ENCODE measurements at places on chromosomes 11 and 22. TPM values are rescaled to one million over a fixed set of nuclear protein-coding genes. Genes with fewer than 3 reads are reported as not detected.

Gene CTSW
- total RNA-seq = 1.3 TPM

GRCh38 chr11:103494491-103494890, 385.3 kb downstream of the DYNC2H1 start:
- DNase-seq = no peak

DNA sequence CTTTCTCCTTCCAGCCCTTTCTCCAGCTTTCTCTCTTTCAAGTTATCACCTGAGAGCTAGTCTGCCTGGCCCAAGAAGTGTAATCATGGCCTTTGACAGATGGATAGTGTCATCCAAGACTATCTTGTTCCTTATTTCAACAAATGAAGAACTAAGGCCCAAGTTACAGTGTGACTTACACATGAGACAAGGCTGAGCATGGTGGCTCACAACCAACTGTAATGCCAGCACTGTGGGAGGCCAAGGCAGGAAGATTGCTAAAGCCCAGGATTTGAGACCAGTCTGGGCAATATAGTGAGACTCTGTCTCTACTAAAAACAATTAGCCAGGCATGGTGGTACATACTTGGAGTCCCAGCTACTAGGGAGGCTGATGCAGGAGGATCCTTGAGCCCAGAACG, 3.7 kb upstream of the RANGAP1 start:
- no peak for DNase-seq

DNA sequence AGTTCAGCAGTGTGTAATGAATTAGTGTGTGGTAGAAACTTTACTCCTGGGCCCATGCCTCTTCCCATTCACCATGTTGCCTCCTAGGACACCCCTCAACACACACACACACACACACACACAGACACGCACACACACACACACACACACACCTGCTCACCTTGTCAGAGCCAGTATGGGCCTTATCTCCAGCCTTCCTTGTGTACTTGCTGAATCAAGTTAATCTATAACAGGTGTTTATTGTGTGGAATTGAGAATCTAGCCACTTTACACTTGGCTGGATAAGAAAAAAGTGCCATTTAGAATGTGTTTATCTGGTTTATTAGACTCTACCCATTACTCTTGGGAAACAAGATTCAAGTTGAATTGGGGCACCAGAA, 14.5 kb upstream of the ZDHHC13 start:
- no peak for DNase-seq

DNA sequence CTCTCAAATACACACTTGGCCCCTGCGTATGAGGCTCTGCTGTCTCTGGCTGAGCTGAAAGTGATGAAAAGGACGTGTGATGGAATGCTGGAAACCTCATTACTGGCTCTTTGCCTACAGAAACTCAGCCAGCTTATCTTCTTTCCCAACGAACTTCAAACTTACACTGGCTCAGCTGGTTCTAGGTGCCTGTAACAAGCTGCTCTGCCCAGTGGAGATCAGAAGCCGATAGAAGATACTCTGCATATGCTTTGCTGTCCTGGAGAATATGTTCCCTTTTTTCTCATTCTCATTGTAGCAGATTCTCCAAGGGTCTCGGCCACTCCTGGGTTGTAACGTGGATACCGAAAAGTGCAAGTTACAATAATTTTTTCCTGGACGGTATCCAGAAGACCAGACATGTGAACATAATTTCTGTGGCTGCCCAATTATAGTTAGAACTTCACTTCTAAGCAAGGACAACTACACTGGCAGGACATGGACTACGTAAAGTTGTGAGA, 405.3 kb upstream of the CCDC90B start:
- no peak for DNase-seq

Gene MMP27
- not detected for total RNA-seq

GRCh38 chr22:26429458-26430286, 612 bp downstream of the ASPHD2 start:
- DNase-seq = no peak

Gene PHF21B
- total RNA-seq = not detected

GRCh38 chr22:32897400-32897799, 95.9 kb downstream of the TIMP3 start:
- no peak for DNase-seq

Gene KRTAP5-8
- total RNA-seq = not detected

Gene ZP1
- total RNA-seq = 1.4 TPM

DNA sequence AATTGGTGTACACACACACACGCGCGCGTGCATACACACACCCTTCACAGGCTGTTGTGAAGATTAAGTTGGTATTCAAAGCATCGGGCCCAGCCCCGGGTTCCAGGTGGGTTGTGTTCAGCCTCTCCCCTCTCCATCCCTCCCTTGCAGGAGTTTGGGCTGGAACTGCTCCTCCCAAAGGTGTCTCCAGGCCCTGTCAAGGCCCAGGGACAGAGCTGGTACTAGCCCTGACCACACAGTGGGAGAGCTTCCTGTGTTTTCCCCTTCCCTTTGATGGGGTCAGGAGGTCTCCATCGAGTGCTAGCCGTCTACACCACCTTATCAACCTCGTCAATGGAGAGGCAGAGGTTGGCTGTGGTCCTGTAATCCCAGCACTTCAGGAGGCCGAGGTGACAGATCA, 36.5 kb upstream of the CSNK1E start:
- DNase-seq = no peak

GRCh38 chr11:1573077-1573902, 1.2 kb upstream of the DUSP8 start:
- no peak for DNase-seq

Gene CRYBA4
- total RNA-seq = not detected

GRCh38 chr22:18005201-18005926, 19.0 kb downstream of the MICAL3 start:
- no peak for DNase-seq

DNA sequence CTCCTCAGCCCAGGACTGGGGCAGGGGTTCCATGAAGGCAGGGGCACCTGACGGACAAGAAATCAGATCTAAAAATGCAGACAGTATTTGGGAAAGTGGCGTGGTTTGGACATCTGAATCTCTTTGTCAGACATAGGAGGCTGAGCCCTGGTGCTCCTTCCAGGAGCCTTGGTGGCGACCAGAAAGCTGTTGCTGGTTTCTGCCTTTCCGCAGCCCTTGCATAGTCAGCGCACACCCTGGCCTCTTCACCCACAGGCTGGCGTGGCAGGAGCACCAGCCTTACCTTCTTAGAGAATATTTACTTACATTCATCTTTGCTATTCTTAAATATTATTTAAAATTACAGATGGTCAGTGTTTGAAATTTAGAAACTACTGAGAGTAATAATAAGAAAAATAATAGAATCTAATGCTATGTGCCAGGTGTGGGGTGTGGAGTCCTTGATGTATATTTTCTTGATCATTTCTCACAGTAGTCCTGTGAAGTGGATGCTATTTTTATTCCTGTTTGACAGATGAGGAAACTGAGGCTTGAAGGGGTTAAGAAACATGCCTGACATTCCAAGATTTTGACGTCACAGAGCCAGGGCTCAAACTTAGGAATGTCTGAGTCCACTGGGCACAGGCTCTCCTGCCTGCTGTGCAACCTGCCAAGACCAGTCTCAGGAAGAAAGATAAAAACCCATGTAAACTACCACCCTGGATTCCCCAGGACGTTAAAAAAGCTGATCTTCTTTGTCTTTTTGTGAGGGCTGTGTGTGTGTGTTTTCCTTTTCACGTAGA, 51.6 kb downstream of the TBC1D22A start:
- DNase-seq = no peak

GRCh38 chr11:115132436-115133228, 371.6 kb downstream of the CADM1 start:
- DNase-seq = peak; percentile 45

Gene RRP8
- total RNA-seq = 20.8 TPM

Gene RGL4
- total RNA-seq = 1.5 TPM

Gene APOL5
- not detected for total RNA-seq

Gene CD248
- 810 TPM for total RNA-seq

DNA sequence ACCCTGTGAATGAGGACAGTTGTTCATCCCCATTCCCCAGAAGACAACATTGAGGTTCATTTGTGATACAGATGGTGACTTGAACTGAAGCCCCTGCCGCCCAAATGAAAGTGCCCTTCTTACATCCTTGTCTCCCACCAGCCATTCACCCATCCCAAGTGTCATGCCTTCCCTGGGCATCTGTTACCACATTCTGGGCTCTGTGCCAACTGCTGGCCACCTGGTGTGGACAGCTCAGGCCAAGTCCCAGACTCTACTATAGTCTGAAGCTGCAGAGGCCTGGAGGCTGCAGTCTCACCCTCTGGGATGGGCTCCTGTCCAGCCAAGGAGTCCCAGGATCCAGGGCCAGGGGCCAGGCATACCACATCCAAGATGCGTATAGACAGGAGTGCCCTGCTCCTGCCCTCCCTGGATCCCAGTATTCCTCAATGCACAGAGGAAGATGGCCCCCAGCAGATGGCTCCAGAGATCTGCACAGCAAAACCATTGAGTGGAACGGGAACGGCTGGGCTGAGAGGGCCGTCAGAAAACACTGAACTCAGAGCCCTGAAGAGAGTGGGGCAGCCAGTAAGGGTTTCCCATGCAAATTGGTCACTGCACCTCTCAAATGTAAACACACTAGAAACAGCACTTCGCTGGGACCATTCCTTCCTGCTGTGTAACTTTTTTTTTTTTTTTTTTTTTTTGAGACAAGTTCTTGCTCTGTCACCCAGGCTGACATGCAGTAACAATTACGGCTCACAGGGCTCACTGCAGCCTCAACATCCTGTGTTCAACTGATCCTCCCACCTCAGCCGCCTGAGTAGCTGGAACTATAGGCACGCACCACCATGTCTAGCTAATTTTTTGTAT, 22.8 kb downstream of the ARRB1 start:
- no peak for DNase-seq

DNA sequence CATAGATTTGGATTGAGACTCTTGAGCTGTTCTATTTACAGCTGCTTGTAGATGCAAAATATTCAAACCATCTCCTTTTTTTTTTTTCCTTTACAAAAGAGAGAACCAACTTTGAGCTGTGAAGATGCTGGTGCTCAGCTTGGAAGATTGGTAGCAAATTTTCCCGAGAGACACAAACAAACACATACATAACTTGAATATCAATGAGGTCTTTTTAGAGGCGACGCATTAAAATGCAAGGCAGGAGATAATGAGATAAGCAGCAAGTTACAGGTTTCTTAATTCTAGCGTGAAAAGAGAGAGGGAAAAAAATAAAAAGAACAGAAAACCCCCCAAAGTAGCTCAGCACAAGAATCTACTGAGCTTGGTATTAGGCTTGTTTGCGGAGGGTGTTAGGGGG, 247.0 kb upstream of the SORL1-AS1 start:
- no peak for DNase-seq

Gene RAB39A
- 4.0 TPM for total RNA-seq

DNA sequence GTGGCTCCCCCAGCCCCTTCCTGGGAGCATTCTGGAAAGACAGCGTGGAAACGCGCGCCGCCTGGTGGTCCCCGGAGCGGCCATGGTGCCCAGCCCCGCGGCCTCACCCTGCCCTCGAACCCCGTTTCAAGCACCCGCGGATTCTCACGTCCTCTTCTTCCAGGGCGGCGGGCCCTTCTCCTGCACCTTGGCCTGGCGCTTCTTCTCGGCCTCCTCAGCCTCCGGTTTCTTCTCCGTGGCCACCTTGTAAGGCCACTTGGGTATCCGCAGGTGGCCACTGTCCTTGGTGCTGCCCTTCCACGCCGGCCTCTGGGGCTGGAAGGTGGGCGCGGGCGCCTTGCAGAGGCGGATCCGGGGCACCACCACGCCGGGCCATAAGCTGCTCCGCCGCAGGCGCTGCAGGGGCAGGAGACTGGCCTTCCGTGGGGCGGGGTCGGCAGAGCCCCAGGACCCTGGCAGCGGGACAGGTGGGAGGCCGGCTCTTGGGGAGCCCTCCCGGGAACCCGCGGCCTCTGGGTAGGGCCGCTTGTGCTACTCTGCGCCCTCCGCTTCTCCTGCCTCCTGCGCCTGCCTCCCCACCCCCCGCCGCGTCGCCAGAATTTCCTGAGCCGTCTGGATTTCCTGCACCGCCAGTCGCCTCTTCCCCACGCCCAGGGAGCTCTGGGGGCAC, 83.4 kb downstream of the TRIM51G start:
- peak; percentile 83 for DNase-seq

GRCh38 chr11:125892071-125892470, 4.6 kb downstream of the HYLS1 start:
- no peak for DNase-seq

- DNase-seq = no peak
These were observed 4.8 kb downstream of the PMM1 start for GRCh38 chr22:41584881-41585280.

DNA sequence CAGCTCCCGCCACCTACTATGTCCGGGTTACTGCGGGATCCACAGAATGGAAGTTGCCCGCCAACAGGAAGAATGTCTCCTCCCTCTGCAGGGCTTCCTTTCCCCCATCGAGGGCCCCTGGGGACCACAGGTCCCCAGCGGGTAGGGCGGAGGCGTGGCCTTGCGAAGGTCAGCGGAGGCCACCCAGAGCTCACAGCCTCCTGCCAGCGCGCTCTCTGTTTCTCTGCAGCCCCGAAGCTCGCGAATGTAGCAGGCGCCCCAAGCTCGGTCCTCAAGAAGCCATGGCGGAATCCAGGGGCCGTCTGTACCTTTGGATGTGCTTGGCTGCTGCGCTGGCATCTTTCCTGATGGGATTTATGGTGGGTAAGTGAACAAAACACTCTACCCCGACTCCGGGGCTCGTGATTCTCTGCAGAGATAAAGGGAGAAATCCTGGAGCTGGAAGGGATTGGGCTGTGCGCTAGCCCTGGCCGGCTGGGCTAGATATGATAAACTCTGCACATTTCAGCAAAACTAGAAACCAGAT, at the start of gene NAALAD2:
Gene NAALAD2, plus strand, starts transcription at position 186 of the 526 bp plus-strand sequence. Its CDS starts 96 bp downstream, at position 282.
- DNase-seq = no peak

DNA sequence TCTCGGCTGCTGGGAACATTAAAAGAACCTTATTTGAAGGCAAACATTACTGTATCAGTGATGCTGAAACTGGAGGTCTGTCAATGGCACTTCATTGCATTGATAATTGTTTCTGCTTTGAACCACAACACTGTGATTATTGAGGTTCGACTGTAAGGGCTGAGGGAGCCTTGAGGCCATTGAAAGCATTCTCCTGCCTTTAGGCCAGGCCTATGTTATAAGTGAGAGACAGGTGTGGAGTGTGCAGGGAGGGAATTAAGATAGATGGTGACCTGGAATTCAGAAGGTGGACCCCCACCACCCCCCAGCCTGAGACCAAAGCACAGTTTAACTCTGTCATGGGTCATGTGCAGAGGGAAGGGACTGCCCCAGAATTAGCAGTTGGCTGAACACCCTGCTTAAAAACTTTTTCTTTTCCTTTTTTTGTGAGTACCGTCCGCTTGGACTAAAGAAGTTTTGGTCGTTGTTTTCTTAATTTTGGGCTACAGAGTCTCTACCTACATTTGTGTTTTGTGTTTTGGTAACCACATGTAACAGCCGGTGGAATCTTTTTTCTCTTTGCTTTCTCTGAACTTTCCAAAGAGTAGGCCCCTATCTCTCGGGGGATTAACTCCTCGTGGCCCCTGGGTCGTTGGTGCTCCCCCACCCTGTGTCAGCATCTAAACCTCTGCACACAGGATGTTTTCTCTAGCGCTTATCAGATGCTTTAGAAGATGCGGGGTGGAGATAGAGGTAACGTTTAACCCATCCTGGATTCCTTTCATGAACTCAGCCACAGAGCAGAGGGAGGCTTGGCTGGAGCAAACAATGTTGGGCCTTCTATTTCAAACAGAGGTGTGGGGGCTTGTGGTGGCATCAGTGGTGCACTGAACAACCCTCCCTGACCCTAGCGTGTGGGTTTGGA, 43.7 kb downstream of the ZBTB16 start:
- DNase-seq = no peak

GRCh38 chr11:36118084-36118483, 171.1 kb downstream of the COMMD9 start:
- DNase-seq = no peak

GRCh38 chr22:25702040-25702439, 39.9 kb upstream of the MYO18B start:
- no peak for DNase-seq

- no peak for DNase-seq
These were observed 631 bp upstream of the SNX19 start for GRCh38 chr11:130916910-130917309.

GRCh38 chr11:1546536-1547466, 25.3 kb downstream of the DUSP8 start:
- no peak for DNase-seq

Measured in mesenteric fat pad (tissue), 1 donor.